Foreskin keratinocyte (primary cell): ENCODE measurements at places on chromosomes 12 and 14.
A peak's percentile ranks its signal among the peaks of the same experiment; 100 is the strongest.

DNA sequence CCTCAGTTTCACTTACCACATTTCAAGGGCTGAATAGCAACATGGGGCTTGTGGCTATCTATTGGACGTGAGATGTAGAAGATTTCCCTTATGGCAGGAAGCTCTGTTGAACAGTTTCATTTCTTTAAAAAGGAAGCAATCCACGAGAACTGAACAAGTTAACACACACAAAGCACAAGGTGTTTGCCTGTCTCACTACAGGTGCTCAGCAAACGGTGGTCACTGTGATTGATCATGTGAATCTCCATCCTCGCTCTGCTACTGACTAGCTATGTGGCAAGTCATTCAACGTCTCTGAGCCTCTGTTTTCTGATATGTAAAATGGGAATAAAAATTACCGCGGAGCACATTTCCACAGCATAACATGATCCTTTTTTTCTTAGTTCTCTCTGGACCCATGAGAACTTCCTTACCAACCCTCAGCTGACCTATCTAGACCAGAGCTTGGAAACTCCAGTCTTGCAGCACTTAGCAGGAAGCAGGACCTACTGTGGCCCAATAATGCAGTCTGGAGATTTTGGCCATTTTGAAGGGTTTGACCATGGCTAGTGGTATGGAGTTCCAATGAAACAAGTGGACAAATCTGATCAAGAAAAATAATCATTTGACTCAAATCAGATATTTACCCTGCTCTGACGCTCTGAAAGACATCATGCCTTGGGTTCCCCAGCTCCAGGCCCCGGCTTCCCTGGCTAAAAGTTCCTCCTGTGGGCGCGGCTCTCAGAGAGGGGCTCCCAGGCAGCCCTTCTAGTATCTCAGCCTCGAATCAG lies 278.8 kb downstream of the ZFP36L1 start:
- no peak for DNase-seq

DNA sequence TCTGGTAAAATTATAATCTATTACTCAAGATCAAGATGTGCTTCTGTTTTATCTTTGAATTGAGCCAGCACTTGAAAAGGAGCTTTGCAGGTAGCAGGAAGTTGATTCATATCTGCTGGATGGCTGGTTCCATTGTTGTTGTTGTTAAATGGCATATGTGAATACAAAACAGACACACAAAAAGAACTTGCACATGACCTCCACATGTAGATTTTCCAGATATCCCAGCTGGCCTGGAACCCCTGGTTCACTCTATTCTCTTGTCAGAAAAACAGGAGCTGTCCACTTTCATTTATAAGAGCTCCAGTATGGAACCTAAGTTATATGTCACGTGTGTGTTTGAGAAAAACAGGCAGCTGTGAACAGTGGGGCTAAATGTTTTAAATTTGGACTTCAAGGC lies 273.9 kb downstream of the TMEM132D start:
- no peak for DNase-seq

DNA sequence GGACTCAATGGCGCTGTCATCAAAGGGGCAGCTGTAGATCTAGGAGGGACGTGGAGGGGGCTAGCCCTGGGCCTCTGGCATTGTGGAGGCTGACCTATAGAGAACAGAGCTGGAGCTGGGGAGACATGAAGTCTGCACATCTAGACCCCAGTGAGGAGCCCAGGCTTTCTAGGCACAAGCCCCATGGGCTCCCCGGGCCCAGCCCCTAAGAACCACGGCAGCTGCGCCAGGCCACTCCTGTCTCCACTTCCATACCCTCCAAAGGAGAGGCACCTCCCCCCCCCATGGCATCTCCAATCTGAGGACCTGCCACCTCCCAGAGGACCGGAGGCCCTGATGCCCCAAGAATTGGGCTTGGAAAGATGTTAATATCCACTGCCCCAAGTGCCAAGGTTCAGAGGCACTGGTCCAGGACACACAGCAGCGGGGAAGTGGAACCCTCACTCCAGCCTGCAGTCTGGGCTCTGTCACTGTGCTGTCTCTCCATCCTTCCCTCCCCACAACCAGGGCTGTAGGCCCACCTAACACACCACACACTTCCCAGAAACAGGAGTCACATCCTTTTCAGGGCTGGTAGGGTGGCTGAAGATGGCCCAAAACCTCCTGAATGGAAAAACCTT lies 4.5 kb downstream of the ANKRD9 start:
- DNase-seq: no peak

DNA sequence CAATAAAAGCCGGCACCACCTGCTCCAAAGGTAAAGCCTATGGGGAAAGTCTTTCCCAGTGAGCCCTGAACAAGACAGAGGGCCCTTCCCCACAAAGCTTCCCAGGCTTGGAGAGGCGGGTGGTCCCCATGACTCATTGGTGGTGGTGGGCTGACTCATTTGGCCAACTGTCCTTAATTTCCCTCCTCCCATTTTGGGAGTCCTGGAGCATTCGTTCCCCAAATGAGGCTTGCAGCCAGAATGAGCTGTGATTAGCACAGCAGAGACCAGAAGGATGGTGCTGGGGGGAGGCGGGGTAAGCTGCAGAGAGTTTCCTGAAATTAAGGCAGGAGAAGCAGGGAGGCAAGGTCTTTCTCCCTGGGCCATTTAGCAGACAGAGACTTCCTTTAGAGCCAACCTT lies 241.7 kb downstream of the DPF3 start:
- DNase-seq: no peak

GRCh38 chr14:94171208-94171607 lies 2.9 kb upstream of the PPP4R4 start:
- DNase-seq: peak; percentile 86

DNA sequence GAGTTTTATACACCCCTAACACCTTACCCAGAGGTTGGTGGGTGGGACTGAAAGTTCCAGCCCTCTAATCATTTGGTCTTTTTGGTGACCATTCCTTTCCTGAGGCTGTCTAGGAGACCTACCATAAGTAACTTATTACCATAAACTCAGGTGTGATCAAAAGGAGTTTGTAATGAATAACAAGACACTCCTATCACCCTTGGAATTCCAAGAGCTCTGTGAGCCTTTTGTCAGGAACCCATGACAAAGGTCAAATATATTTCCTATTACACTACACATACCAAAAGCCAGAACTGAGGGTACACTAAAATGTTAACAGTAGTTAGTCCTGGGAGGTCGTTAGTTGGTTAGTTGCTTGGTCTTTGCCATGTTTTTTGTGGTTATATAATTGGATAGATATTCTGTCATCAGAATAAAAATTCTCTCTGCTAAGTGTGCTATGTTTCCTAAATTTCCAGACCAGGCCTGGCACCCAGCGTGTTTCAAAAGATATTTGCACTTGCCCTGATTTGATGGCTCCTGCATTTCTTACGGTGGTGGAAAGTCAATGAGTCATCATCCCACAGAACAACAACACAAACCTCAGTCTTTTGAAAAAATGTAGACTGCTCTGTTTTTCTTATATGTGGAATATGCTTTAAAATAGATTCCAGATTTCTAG lies 27.0 kb upstream of the AKAP5 start:
- DNase-seq: peak; percentile 66
